Type B pancreatic cell (in vitro differentiated cells): ENCODE measurements at places on chromosomes 6 and 20. TPM values are rescaled to one million over a fixed set of nuclear protein-coding genes. Genes with fewer than 3 reads are reported as not detected.

- no peak for DNase-seq
Measured at GRCh38 chr20:61445741-61446140, 193.7 kb downstream of the CDH4 start.

DNA sequence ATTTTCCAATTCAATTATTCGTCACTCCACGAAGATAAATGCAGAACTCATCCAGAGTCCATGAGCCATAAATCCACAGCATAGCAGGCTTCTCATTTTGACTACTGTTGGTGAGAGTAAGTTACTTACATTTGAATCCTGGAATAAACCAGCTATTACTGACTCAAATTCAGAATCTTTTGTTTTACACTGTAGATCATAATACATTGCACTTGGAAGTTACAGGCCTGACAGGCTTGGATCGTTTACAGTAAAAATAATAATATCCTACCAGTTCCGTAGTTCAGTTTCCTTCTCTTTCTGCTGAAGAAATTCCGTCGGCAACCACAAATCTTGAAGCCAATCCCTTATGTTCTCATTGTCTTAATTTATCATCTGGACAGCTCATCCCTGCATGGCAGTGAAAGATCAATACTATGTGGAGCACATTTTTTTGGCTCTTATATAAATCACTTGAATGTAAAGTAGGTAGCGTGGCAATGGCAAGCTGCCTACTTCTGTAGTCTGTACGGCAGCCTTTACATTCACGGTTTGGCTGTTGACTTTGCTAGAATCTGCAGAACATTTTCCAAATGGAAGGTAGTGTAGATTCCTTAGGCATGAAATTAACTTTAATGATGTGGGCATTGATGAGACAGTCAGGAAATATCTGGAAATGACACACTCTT, 142.9 kb downstream of the WDR27 start:
- no peak for DNase-seq

The FAM83B gene
- total RNA-seq: 11.3 and 33.9 TPM in 2 replicates

The CD109 gene
- total RNA-seq: 1.3 and 1.5 TPM in 2 replicates

GRCh38 chr20:19304886-19305415, 92.5 kb downstream of the SLC24A3 start:
- DNase-seq: no peak

- no peak for DNase-seq
Measured at GRCh38 chr6:36858407-36858981, 16.1 kb downstream of the PPIL1 start.

GRCh38 chr6:34157236-34157830, 11.4 kb upstream of the GRM4 start:
- no peak for DNase-seq
